ENCODE measurements at places on chromosomes 3 and 15.

DNA sequence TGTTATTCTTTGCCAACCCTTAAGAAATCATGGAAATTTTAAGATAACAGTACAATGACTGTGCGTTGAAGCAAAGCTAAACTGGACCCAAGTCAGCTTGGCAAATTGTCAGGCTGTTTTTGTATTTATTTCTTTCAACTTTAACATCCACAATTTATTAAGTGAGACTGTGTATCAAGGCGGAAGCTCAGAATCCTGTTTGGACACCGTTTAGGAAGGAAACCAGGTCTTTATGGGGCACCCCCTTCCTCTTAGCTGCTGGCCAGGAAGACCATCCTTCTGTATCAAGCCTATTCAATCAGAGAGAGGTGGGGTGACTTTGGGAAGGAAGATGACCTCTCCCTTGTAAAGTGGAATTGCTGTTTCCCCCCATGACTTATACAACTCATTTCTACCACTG lies 166.0 kb downstream of the MCTP2 start:
- DNase-seq: no peak

GRCh38 chr3:25462495-25462894 lies 34.4 kb downstream of the RARB start:
- no peak for DNase-seq

GRCh38 chr15:29031502-29032228 lies 145.9 kb downstream of the APBA2 start:
- DNase-seq: no peak

- peak; percentile 93 for DNase-seq
These were observed 67.2 kb downstream of the LIPC start for GRCh38 chr15:58498821-58499580.

GRCh38 chr15:57236561-57237300 lies 139.6 kb upstream of the CGNL1 start:
- DNase-seq: no peak

- no peak for DNase-seq
These were observed 68.4 kb downstream of the TLE3 start for GRCh38 chr15:70029297-70029701.

DNA sequence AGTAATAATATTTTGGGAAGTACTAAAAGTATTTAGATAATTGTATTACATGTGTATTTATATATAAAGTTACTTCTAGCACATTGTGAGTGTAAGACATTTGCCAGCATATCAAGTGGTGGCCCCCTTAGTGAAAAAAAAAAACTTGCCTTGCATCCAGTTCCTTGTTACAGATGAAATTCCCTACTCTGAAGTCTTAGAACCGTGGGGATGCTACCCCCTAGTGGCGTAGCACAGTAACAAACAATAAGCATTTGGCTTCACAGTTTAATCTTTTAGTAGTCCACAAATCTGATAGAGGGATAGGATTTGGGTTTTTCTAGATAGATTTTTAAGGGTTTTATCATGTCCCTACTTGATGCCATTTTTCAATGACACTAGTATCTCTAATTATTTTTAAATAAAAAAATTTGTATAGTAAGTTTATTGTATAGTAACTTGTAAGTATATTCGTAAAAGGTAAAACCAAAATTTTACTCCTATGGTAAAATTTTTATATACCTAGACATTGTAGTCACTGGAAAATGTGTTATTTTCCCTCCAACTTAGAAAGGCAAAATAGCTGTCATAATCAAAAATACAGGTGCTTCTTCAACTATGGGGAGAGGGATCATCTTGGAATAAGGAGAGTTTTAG lies 14.3 kb downstream of the SMC4 start:
- peak; percentile 43 for DNase-seq

DNA sequence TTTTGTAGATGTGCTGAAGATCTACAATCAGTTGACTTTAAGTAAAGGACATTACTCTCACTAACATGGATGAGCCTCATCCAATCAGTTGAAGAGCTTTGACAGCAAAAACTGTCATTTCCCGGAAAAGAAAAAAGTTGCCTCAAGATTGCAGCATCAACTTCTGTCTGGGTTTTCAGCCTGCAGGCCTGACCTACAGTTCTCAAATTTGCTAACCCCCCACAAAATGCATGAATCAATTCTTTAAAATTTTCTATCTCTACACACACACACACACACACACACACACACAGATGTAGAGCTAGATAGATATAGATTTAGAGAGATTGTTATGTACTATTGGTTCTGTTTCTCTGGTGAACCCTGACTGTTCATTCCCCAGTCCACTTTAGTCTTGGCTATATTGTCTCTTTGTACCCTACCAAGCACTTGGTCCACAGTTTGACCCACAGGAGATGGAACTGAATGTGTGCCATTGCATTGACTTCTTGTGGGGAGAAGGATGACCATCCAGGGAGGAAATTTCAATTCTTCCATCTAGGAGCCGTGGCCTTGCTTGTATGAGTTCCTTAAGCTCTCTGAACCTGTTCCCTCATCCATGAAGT lies 228.3 kb downstream of the CLSTN2 start:
- DNase-seq: no peak

DNA sequence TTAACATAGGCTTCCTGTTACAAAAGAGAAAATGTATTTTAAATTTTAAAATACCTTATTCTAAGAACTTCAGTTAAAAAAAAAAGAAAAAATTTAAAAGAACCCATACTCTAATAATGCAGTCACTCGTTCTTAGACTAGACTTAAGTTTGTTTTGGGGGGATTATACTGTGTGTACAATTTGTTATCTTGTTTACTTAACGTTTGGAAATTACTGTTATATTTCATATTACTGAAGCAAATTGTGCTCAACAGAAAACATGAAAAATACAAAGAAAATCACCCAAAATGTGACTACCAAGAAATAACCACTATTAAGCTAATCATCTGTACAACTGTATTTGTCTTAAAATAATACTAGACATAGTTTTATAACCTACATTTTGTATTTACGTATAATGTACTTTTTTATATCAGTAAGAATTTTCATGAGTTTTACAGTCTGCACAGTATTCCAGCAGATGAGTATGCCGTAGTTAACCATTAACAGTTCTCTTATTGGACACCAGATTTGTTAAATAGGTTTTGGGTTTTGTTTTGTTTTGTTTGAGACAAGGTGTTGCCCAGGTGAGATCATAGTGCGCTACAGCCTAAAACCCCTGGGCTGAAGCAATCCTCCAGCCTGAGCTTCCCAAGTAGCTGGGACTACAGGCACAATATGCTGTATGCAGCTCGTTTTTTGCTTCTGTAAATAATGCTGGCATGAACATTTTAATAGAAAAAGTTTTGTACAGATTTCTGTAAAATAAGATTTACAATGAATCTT lies 88.8 kb upstream of the CHD2 start:
- no peak for DNase-seq

- peak; percentile 30 for DNase-seq
These were observed 42.8 kb downstream of the NKIRAS1 start for GRCh38 chr3:23873941-23874340.

- DNase-seq: no peak
These were observed 106.8 kb downstream of the GABRG3 start for GRCh38 chr15:27077790-27078189.

GRCh38 chr3:47301456-47301855 lies 18.7 kb downstream of the KLHL18 start:
- DNase-seq: no peak
